ENCODE measurements at places on chromosomes 4 and X. TPM values are rescaled to one million over a fixed set of nuclear protein-coding genes. Genes with fewer than 3 reads are reported as not detected.

The ADH1C gene
- not detected for total RNA-seq

The VMA21 gene
- total RNA-seq = 28.6 TPM

The ARHGEF38 gene
- not detected for total RNA-seq

The CENPI gene
- total RNA-seq = 13.9 TPM

The PDHA2 gene
- total RNA-seq = not detected

The GSX2 gene
- total RNA-seq = not detected

The LNX1 gene
- total RNA-seq = 0.04 TPM
